ENCODE measurements at places on chromosomes 13 and 19.
A peak's percentile ranks its signal among the peaks of the same experiment; 100 is the strongest.

DNA sequence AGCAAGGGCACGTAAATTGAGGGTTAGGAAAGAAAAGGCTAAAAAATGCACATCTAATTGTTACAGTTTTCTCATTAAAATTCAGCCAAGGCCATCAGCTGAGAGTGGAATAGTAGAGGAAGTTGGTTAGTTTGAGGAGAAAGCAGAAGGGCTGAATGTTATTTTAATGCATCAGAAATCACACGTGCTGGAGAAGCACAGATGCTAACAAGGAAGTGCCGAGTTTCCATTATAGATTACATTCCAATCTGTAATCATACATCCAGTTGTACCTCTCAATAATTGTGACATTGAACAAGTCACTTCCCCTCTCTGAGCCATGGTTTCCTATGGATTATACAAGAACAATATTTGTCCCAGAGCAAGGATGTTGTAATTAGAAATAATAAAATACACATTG is 25.1 kb downstream of the FPR3 start:
- DNase-seq = no peak

GRCh38 chr13:30373727-30374126 is 48.6 kb upstream of the UBE2L5 start:
- DNase-seq = no peak

GRCh38 chr19:35704218-35704617 is at the start of gene ZBTB32:
ZBTB32 (plus strand) TSS chr19:35704558; CDS start chr19:35714627, 10,069 bp downstream.
- DNase-seq = peak; percentile 61

DNA sequence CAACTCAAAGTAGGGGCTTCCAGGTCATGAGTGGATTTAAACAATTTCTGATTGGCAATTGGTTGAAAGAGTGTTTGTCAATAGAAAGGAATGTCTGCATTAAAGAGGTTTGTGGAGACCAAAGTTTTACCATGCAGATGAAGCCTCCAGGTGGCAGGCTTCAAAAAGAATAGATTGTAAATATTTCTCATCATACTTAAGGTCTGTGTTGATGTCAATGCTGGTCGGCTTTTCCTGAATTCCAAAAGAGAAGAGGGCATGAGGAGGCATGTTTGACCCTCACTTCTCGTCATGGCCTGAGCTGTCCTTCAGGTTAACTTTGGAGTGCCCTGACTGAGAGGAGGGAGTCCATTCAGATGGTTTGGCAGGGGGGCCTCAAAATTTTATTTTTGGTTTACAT is 125.4 kb upstream of the RFC3 start:
- DNase-seq = no peak

GRCh38 chr19:6394831-6395230 is 1.9 kb upstream of the GTF2F1 start:
- DNase-seq = no peak

- no peak for DNase-seq
Observed at GRCh38 chr19:11421371-11422098, 2.4 kb upstream of the RGL3 start.

DNA sequence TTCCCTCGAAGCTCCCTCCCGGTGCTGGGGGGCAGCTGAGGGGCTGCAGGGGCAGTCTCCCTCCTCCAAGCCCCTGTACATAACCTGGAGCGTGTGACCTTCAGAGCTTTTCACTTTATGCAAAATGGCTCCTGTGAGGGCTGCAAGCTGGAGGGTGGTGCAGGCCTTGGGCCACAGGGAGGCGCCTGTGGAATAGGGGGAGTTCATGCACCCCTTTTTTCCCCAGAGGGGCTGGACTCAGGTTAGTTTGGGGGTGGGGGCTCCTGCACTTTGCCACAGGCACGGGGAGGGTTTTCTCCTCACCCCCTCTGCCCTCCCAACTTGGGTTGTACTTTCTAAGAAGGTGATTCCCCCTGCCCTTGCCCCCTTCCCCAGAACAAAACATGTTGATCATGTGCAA is 6.6 kb upstream of the PRR19 start:
- no peak for DNase-seq

DNA sequence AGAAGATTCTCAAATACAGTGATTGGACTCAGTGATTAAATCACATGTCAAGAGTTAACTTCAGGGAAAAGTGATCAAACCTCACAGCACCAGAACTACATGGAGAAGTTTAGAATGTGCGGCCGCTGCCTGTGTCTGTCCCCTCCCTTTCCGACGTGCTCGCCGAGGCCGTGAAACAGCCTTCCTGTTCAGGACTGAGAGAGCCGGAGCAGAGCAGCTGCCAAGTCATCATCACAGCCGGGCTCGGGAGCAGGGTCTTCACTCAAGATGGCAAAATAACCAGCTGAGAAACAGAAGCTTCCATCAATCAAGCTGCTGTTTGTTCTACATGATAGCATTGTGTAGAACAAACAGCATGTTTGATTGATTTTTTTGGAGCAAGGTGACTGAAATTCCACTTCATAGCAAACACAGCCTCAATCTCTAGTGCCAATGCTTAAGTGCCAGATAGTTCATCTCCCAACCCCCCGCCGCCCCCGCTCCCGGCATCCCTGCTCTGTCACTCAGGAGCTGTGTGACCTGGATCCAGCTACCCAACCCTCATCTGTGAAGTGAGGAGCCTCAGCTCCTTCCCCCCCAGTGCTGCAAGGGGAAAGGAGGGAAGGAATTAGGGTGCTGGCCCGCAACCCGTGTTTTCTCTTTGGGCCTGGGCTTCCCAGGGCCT is 70.6 kb downstream of the HSPH1 start:
- DNase-seq = peak; percentile 24

Data from fibroblast of skin of scalp (primary cell).